RWPE2 (cell line): ENCODE measurements at places on chromosomes 12 and 14.
A peak's percentile ranks its signal among the peaks of the same experiment; 100 is the strongest.

- no peak for DNase-seq
Measured at GRCh38 chr14:34072921-34073320, 122.0 kb upstream of the EGLN3 start.

DNA sequence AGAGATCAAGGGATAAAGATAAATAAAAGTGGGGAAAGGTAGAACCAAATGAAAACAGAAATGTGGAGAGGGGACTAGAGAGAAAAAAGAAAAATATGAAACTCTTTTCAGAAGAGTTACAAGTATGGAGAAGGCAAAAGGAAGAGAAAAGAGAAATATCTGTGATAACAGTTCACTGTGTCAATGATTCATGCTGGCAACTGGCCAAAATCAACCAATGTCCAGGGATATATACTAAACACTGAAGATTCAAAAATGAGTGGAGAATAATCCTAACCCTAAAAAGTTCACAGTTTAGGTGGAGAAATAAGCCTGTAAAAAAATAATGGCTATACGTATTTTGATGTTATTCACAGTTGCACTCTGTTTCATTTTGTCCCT lies 372.3 kb upstream of the KITLG start:
- peak; percentile 68 for DNase-seq

- no peak for DNase-seq
Measured at GRCh38 chr14:53948205-53948884, 8.3 kb downstream of the BMP4 start.

- no peak for DNase-seq
Measured at GRCh38 chr12:9391815-9392214, 183.6 kb upstream of the PZP start.

- no peak for DNase-seq
Measured at GRCh38 chr12:49131894-49132461, 783 bp upstream of the TUBA1B start.

GRCh38 chr14:91893669-91894068 lies 26.3 kb upstream of the TC2N start:
- DNase-seq = no peak

GRCh38 chr12:124747426-124748161 lies 116.1 kb downstream of the SCARB1 start:
- DNase-seq = no peak

DNA sequence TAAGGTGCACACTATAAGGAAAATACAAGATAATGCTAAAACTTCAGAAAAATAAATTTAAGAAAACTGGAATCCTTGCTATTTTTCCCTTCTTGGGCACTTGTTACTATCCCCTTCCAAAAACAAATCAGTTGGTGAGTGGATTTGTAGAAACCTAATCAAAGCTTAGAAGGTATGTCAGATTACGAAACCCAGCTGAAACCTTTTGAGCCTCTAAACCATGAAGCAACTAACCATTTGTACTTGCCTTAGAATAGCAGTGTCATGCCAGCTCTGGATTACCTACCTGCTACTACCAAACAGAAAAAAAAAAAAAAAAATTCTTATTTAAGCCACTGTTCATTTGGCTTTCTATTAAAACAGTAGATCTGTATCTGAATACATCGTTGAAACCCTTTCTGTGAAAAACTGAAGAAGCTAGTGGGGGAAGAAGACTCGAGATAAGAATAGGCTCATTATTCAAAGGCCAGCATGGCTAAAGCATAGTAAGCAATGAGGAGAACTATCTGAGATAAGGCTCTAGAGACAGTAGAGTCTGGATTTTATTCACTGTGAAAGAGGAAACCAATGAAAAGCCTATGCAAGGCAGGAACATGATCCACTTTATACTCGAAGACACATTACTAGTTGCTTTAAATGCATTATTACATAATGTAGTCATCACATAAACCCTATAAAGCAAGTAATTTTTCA lies 30.2 kb downstream of the OSBPL8 start:
- DNase-seq = no peak

DNA sequence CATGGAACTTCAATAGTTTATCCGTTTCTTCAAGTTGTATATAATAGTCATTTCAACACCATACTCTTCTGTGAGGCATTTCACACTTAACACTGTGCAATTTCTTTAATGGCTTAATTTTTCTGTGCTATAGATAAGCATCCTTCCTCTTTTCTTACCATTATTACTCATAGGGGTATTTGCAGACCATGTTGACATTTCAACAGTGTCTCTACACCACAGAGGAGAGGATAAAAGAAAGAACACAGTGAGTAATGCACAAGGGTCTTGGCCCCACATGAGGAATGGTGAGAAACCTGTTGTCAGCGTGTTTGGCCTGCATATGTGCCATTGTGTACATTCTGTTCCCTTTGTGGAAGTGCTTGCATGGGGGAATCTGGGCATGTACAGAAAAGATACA lies 421.5 kb upstream of the MDGA2 start:
- no peak for DNase-seq

GRCh38 chr14:89743828-89744227 lies 210.7 kb downstream of the EFCAB11 start:
- no peak for DNase-seq

DNA sequence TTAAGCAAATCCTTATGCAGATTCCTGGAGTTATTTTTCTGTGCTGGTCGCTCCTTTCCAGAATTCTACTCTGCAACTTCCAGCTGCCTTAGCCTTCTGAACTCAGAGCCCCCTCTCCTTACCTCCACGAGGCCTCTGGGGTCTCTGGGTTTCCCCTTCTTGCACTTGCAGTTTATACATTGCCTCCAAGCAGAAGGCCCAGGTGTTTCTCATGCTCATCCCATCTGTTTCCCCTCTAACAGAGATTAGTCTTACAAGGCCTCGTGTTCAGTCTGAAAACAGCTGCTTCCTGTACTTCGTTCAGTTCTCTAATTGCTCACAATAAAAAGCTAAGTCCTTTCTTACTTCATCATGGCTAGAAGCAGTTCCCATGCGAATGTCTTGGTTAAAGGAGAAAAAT lies 134.4 kb upstream of the FGD4 start:
- no peak for DNase-seq

- no peak for DNase-seq
Measured at GRCh38 chr14:105783707-105784106, 257.3 kb downstream of the TMEM121 start.

- no peak for DNase-seq
Measured at GRCh38 chr14:44149597-44149996, 357.5 kb downstream of the FSCB start.

- DNase-seq = no peak
Measured at GRCh38 chr12:11837216-11837934, 187.9 kb downstream of the ETV6 start.

DNA sequence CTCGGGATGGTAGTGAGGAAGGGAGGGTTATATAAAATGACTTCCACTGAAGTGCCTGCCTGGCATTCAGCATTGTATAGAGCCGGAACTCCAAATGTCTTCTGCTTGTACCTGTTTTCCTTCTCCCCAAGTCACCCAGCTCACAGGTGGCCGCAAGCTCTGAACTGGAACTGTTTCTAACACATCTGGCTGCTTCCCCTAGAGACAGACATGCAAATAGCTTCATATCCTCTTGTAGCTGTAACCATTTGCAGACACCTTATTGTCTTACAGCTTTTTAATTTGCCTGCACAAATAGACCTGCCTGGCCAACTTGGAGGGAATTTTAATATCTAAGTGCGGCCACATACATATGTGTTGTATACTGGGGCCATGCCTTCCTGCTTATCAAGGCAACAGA lies 126.0 kb downstream of the CHST11 start:
- DNase-seq = no peak

GRCh38 chr14:102663440-102663839 lies 71.0 kb downstream of the RCOR1 start:
- DNase-seq = no peak

DNA sequence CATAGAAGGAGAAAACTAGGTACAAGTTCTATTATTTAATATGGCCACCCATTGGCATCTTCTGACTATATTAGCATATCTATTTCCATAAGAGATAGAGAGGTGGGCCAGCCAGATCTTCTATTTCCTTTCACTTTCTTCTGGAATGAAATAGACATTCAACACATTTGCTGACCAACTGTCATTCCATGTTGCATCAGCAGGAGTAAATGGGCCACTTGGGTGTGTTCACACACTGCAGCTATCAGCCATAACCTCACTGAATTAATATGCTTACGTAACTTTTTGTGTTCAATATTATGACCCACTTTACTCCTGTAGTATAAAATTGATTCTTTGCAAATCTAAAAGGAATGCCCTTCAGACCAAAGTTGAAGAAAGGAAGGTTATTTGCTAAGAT lies 106.2 kb upstream of the LGR5 start:
- DNase-seq = no peak

- no peak for DNase-seq
Measured at GRCh38 chr14:106129274-106129673, 602.9 kb downstream of the TMEM121 start.

DNA sequence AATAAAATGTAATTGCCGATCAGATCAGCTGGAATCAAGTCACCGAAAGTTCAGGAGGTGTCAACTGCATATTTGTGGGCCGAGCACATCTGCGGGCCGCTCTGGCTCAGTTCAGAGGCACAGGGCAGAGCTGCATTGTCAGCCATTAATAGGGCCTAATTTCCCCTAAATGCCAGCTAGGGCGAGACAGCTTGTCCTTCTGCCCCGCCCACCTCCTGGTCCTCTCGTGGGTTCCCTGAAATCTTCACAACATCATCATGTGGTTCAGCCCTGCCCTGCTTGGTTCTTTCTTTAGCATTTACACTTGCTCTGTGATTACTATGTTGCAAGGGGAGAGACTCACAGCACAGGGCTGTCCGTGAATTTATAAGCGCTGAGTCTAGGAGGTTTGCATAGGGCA lies 148.9 kb downstream of the CHST11 start:
- DNase-seq = no peak

- DNase-seq = no peak
Measured at GRCh38 chr12:89306827-89307473, 45.4 kb downstream of the DUSP6 start.

DNA sequence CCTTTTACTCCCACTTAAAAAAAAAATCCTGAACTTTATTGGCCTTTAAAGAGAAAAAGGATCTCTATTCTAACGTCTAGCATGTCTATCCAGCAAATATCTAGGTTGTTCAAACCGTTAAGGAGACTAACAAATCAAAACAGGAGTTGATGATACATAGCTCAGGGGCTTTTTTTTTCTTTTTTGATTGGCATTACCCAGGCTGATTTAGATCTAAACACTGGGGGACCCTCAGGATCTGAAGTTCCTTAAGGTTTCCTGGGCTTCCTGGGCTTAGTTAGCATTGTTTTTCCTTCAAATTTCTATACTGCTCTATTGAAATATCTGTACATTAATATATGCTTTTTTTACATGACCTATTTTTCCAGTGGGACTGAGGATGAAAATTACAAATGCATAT lies 42.3 kb downstream of the EFCAB11 start:
- DNase-seq = no peak

- DNase-seq = no peak
Measured at GRCh38 chr12:61553091-61553490, 707.1 kb upstream of the USP15 start.

DNA sequence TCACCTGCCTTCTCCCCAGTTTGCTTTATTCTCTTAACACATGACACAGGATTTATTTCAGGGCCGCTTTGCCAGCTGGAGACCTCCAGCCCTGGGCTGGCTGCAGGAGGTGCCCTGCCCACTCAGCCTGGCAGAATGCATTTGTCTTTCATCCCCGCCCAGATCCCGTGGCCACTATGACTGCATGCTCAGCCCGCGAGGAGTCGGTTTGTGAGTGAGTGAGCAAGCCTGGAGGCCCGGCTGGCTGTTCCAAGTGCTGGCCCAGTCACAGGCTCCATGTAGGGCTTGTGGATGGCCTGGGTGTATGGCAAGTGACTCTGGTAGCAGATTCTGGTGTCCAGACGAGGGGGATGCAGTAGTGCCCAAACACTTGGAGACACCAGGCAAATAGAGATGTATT lies 2.1 kb downstream of the TDP1 start:
- no peak for DNase-seq

DNA sequence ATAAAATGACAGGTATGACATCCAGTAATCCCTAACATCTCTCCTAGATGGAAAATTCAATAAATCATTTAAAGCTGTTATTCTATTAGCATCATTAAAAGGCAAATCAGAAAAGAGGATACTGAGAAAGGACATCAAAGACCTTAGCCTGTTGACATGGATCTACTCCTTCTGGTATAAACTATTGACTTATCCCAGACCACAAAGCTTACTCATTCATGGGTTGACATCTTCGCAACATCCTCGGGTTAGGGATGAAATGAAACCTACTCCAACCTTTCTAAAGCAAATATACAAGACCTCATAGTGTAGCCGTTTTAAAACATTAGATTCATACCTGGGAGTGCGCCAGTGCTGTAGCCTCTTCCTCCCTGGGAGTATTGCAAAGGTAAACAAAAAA lies 191.5 kb upstream of the BTG1 start:
- DNase-seq = no peak

DNA sequence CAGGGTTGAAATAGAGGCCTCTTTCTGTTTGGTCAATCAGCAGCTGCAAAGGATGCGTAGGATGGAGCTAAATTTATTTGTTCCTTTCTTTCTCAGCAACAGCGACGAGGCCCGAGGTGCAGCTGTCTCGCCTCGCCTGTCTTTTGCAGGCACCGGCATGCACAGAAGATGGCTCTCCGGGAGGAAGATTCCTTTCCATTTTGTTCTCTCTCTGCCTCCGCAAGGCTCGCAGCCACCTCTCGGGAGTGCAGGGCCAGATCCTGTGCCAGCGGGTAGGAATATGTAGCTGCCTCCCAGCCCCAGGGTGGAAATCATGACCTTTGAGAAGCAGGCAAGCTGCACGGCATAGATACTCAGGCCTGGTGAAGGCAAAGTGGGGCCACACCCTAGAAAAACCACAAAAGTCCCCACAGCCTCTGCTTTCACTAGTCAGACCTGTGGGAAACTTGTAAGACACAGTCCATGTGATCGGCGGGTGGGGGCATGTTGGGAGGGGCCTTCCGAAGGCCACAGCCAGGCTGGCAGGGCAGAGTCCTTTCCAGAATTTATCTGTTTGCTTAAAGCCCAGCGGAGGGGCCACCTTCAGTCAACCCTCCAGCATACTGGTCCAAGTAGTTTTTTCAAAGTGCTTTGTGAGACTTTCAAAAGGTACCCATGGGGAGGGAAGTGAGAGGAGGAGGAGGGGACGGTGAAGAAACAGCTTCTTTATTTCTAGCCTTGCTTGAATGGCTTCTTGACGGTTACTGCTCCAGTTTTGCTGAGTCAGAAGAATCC lies at the start of gene MAP1LC3B2:
Gene MAP1LC3B2, plus strand, starts transcription at position 220 of the 774 bp plus-strand sequence. CDS start 16,562 bp downstream, outside the sequence.
- no peak for DNase-seq

GRCh38 chr14:77000340-77001270 lies 27.9 kb downstream of the IRF2BPL start:
- no peak for DNase-seq

DNA sequence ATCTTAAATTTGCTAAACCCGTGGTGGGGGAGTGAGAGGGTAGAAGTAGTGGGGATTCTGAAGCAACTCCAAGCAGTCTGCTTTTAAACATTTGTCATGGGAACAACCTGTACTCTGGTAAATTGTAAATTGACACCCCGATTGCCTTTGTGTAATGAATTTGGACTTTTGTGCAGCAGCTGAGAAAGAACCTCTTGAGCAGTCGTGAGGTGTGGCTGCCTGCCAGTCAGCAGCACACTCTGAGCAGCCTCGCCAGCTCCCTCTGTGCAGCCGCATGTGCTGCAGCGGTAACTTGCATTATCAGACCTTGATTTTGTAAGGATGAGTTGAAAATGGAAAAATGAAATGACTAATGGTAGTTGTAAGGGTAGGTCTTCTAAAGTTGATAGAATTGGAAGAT lies 74.3 kb downstream of the SUSD6 start:
- DNase-seq = no peak
